Activated naive CD4-positive, alpha-beta T cell treated with anti-CD3 and anti-CD28 coated beads, Interleukin-2, amount 10 ng/mL, durations not matched to agents 7 days and 5 days (primary cell): ENCODE measurements at places on chromosomes 4 and X.

DNA sequence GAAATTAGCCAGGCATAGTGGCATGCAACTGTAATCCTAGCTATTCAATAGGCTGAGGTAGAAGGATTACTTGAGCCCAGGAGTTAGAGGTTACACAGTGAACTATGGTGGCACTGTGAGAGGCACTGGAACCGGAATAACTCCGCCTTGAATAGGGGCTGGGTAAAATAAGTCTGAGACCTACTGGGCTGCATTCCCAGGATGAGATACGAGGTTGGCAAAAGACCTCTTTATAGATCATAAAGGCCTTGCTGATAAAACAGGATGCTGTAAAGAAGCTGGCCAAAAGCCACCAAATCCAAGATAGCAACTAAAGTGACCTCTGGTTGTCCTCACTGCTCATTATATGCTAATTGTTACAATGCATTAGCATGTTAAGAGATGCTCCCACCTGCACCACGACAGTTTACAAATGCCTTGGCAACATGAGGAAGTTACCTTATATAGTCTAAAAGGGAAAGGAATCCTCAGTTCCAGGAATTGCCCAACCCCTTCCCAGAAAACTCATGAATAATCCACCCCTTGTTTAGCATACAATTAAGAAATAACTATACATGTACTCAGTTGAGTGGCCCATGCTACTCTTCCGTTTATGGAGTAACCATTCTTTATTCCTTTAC lies 88.6 kb downstream of the CENPC start:
- H3K27ac ChIP-seq = no peak overlapping the region
- no peaks in the 10 kb centered on the region for H3K4me1 ChIP-seq
- peaks cover 51% of the 10 kb centered on the region for H3K36me3 ChIP-seq

GRCh38 chr4:182056866-182057265 lies 186.3 kb upstream of the TENM3 start:
- no peak for DNase-seq
- no peak overlapping the region for H3K27ac ChIP-seq
- H3K27me3 ChIP-seq = no peaks in the 10 kb centered on the region
- H3K4me3 ChIP-seq = no peak overlapping the region
- no peaks in the 10 kb centered on the region for H3K4me1 ChIP-seq

DNA sequence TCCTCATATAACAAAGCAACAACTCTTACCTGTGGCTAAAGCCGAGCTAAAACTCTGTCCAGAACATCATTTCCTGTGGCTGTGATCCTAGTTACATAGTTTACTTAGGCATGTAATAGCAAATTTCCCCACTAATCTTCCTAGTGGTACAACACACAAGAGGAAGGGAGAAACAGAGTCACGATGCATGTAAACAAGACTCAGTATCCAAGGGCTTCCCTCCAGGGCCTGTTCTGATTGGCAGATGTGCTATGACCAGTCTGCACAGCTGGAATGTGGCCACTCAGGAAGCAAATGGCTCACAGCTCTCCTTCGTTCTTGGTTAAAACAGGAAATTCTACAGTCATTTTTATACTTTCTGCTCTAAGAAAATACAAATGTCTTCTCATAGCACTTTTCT lies 49.2 kb upstream of the PRSS48 start:
- no peak overlapping the region for H3K4me3 ChIP-seq
- H3K27me3 ChIP-seq = peaks cover 5% of the 10 kb centered on the region
- no peaks in the 10 kb centered on the region for H3K4me1 ChIP-seq
- no peaks in the 10 kb centered on the region for H3K36me3 ChIP-seq
- no peak overlapping the region for H3K27ac ChIP-seq
- DNase-seq = no peak

- H3K36me3 ChIP-seq = peaks cover 1% of the 10 kb centered on the region
- H3K27me3 ChIP-seq = no peaks in the 10 kb centered on the region
- no peak overlapping the region for H3K4me3 ChIP-seq
- H3K27ac ChIP-seq = no peak overlapping the region
- no peak for DNase-seq
Measured at GRCh38 chrX:132375941-132376340, 112.9 kb downstream of the MBNL3 start.

- H3K4me1 ChIP-seq = no peaks in the 10 kb centered on the region
- no peak for DNase-seq
- no peak overlapping the region for H3K4me3 ChIP-seq
Measured at GRCh38 chrX:148610328-148610698, 109.9 kb downstream of the AFF2 start.

- H3K27ac ChIP-seq = no peak overlapping the region
- no peaks in the 10 kb centered on the region for H3K4me1 ChIP-seq
- H3K36me3 ChIP-seq = no peaks in the 10 kb centered on the region
- no peaks in the 10 kb centered on the region for H3K27me3 ChIP-seq
Measured at GRCh38 chr4:46211406-46211805, 87.6 kb upstream of the GABRG1 start.

GRCh38 chrX:72097098-72097497 lies 34.6 kb downstream of the RTL5 start:
- no peak overlapping the region for H3K4me3 ChIP-seq
- no peak overlapping the region for H3K27ac ChIP-seq
- H3K4me1 ChIP-seq = peaks cover 25% of the 10 kb centered on the region

DNA sequence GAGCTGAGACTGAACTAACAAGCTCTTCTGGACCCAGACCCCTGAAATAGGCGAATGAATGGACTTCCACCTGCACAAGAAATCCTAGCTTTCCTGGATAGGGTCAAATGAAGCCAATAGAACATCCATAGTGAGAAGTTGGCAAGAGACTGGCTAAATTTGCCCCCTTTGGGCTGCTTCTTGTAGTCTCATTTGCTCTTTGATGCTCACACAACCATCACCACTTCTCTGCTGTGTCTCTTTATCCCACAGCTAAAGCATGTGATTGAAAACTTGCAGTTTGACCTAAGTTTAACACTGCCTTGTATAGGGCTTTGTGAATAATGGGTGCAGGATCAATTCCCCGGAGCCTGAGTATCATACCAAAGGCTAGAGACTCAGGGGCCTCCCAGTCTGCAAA lies 38.2 kb downstream of the NLGN3 start:
- H3K4me3 ChIP-seq = peak overlapping the region; percentile 85
- no peaks in the 10 kb centered on the region for H3K27me3 ChIP-seq
- no peak for DNase-seq
- peaks cover 15% of the 10 kb centered on the region for H3K36me3 ChIP-seq
- H3K4me1 ChIP-seq = peaks cover 37% of the 10 kb centered on the region
- peak overlapping the region; percentile 99 for H3K27ac ChIP-seq

DNA sequence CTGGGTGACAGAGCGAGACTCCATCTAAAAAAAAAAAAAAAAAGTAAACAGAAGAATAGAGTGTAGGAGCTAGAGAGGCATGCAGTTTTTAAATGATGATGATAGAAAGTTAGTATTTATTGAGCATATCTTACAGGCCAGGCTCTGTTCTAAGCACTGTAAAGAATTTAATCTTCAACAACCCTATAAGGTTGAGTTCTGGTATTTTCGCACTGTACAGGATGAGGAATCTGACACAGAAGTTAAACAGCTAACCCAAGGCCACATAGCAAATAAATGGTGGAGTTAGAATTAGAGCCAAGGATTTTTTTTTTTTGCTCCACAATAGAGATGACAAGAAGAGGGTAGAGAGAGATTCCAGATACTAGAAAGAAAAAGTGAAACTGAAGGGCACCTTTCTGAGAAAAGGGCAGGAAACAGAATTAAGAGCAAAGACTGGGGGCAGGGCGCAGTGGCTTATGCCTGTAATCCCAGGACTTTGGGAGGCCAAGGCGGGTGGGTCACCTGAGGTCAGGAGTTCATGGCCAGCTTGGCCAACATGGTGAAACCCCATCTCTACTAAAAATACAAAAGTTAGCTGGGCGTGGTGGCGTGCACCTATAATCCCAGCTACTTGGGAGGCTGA lies 56.1 kb downstream of the KLHL5 start:
- H3K27ac ChIP-seq = peak overlapping the region; percentile 88
- peak; percentile 69 for DNase-seq
- peaks cover 71% of the 10 kb centered on the region for H3K36me3 ChIP-seq
- H3K27me3 ChIP-seq = no peaks in the 10 kb centered on the region

GRCh38 chr4:169931964-169932363 lies 94.2 kb downstream of the MFAP3L start:
- H3K4me1 ChIP-seq = no peaks in the 10 kb centered on the region
- H3K27me3 ChIP-seq = peaks cover 4% of the 10 kb centered on the region
- no peak for DNase-seq
- no peaks in the 10 kb centered on the region for H3K36me3 ChIP-seq
- H3K27ac ChIP-seq = no peak overlapping the region
- no peak overlapping the region for H3K4me3 ChIP-seq

DNA sequence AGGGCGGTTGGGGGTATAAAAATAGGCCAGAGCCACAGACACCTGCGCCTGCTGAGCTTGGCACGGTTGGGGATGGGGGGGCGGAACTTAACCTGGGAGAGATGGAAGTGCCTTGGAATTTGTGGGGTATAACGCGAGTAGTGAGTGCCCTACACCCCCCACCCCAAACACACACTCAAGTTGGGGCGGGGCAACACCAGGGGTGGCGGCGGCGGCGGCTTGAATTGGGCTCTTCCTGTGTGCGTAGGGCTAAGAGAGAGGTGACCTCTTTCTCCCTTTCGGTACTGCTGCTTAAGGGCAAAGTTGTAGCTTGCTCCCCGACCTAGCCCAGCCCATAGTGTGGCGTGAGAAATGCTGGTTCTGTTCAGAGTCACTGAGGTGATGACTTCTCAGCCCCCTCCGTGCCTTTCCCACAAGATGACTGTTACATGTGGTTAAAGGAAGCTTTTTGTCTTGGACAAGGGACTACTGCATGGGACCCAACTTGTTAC lies 839 bp downstream of the STK26 start:
- peaks cover 48% of the 10 kb centered on the region for H3K4me1 ChIP-seq
- peaks cover 14% of the 10 kb centered on the region for H3K36me3 ChIP-seq
- no peaks in the 10 kb centered on the region for H3K27me3 ChIP-seq
- DNase-seq = peak; percentile 67

GRCh38 chr4:108166441-108167315 lies 2.1 kb downstream of the LEF1 start:
- peak; percentile 78 for DNase-seq
- H3K4me3 ChIP-seq = peak overlapping the region; percentile 95
- H3K27ac ChIP-seq = peak overlapping the region; percentile 96
- H3K36me3 ChIP-seq = peaks cover 51% of the 10 kb centered on the region
- peaks cover 32% of the 10 kb centered on the region for H3K4me1 ChIP-seq

DNA sequence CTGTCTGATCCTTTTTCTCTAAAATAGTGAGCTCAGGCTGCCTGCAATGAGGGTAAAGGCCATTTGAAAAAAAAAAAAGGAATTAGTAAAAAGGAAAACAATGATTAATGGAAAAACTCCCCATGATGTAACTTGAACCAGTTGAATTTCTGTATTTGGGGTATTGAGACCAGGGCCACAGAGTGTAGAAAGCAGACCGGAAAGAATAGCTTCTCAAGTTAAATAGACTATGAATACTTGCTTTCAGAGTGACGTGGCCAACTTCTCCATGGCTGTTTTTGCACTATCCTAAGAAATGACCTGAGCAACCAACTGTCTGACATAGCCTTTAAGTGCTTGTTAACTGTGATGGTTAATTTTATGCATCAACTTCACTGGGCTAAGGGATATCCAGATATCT lies 222.1 kb upstream of the INTU start:
- H3K36me3 ChIP-seq = no peaks in the 10 kb centered on the region
- no peak overlapping the region for H3K27ac ChIP-seq
- DNase-seq = no peak
- H3K27me3 ChIP-seq = no peaks in the 10 kb centered on the region

- no peaks in the 10 kb centered on the region for H3K4me1 ChIP-seq
- H3K4me3 ChIP-seq = no peak overlapping the region
- no peaks in the 10 kb centered on the region for H3K27me3 ChIP-seq
- H3K36me3 ChIP-seq = no peaks in the 10 kb centered on the region
Measured at GRCh38 chrX:11399489-11400094, 106.4 kb downstream of the AMELX start.

DNA sequence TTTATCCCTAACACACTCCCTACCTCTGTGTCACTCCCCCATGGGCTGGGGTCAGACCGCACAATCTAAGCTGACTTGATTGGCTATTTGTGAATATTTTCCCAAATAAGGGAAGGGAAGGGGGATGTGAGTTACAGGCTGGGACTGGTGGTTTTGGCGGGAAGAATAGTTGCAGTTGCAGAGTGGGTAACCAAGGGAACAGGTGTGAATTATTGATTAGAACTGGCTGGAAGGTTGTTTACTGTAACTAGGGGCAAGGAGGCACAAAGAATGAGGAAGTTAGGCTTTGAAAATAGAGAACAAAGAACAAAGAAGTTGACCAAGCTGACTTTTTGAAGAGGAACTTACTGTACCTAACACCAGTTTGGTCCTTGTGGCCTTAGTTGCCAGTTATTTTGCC lies 88.0 kb upstream of the XAGE2 start:
- no peaks in the 10 kb centered on the region for H3K4me1 ChIP-seq
- no peak overlapping the region for H3K4me3 ChIP-seq
- no peaks in the 10 kb centered on the region for H3K27me3 ChIP-seq
- no peak for DNase-seq
- H3K27ac ChIP-seq = no peak overlapping the region
- H3K36me3 ChIP-seq = no peaks in the 10 kb centered on the region

DNA sequence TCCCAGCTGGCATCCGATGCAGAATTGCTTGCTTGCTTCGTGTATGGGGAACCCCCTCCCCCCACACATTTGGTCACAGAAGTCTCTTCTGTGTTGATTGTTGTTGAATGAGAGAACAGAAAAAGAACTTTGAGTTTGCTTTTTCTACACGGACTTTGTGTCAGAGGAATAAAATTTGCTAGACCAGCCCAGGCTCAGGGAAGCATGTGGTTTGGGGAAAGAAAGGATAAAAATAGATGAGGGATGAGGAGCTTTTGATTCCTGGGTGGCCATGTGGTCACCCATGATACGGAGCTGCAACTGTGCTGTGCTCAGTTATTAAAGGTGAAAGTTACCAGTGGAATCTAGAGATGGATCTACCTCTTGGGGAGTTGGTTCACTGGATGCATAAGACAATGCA lies 34.2 kb upstream of the ESX1 start:
- no peak overlapping the region for H3K27ac ChIP-seq
- no peaks in the 10 kb centered on the region for H3K4me1 ChIP-seq
- peaks cover 6% of the 10 kb centered on the region for H3K27me3 ChIP-seq
- no peak overlapping the region for H3K4me3 ChIP-seq
- DNase-seq = no peak

DNA sequence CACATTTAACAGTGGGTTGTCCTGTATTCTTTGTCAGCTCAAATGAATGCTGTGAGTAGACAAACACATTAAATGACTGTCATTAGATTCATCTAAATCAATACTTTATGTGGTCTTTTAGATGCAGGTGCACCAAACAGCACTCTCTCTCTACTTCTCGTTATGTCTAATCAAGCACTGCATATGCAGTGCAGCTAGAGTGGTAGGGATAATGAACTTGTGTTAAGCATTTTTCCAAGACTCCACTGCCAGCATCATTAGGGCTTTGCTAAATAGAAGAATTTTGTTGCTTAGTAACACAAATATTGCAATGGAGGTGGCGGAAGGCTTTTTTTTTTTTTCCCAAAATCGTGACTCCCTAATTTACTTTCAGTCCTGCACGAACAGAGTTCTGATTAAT lies 447.0 kb upstream of the GALNT7 start:
- no peaks in the 10 kb centered on the region for H3K27me3 ChIP-seq
- no peak for DNase-seq
- H3K4me3 ChIP-seq = no peak overlapping the region
- H3K4me1 ChIP-seq = no peaks in the 10 kb centered on the region
- no peak overlapping the region for H3K27ac ChIP-seq
